ENCODE measurements at places on chromosomes 7 and 10. TPM values are rescaled to one million over a fixed set of nuclear protein-coding genes. Genes with fewer than 3 reads are reported as not detected.

The FANK1 gene
- total RNA-seq = 1.1 TPM

The ALOX5 gene
- 4.0 TPM for total RNA-seq

- DNase-seq = no peak
These were observed 30.3 kb upstream of the R3HCC1L start for GRCh38 chr10:98104125-98104524.

- no peak for DNase-seq
These were observed 12.0 kb upstream of the AKR1B1 start for GRCh38 chr7:134470864-134471263.

The CYP3A7 gene
- total RNA-seq = not detected

The FRMPD2 gene
- not detected for total RNA-seq

- no peak for DNase-seq
These were observed 128.3 kb downstream of the TPST1 start for GRCh38 chr7:66333443-66333842.

DNA sequence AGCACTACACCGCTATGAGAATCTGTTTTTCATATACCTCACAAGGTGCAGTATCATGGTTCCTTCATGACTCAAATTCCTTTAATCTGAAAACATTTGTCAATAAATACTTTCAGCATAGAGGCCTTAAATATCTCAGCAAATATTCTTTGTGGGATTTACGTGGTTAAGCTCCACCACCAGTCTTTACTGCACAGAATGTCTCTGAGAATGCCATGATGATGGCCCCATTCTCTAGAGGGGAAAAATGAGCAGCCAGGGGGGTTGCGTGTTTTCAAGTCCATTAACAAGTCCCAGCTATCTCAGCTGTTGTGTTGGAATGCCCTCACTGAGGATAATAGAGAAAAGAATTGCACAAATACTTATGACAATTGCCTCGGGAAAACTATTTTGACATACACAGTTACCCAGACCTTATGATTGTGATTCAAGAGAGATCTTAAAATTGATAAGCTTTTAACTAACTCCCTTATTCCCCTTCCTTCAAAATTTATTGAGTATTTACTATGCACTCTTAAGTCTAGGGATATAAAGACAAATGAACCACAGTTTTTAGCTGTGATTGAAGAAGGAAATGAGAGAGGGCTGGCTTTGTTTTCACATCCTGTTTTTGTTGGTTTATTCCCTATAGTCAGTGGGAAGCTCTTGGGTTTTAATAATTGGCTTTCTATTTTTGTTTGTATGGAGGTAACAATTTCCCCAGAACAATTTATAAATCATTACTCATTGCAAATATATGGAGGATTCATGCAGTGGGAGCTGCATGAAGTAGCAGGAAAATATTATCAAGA lies 176.5 kb upstream of the VWC2 start:
- DNase-seq = no peak

GRCh38 chr7:37524797-37525196 lies 76.1 kb upstream of the ELMO1 start:
- DNase-seq = no peak
